ENCODE measurements at places on chromosomes 3 and 15.

DNA sequence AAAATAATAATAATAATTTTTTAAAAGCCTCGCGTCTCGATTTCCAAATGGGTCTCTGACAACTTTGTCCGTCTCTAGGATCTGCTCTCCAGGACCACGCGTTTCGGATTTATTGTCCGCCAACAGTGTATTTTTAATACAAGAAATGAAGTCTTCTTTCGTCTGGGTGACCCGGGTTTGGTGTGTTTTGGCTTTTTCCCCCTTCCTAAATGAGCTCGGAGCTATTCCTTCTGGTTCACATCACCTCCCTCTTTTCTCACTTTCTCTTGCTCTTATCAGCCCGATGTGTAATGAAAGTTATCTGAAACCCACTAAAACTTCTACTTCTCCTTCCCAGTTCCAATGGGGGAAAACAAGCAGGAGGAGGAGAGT, 516.7 kb downstream of the MECOM start:
- DNase-seq, result no peak

- no peak for DNase-seq
Observed at GRCh38 chr3:26721047-26721446, 98.5 kb downstream of the LRRC3B start.

DNA sequence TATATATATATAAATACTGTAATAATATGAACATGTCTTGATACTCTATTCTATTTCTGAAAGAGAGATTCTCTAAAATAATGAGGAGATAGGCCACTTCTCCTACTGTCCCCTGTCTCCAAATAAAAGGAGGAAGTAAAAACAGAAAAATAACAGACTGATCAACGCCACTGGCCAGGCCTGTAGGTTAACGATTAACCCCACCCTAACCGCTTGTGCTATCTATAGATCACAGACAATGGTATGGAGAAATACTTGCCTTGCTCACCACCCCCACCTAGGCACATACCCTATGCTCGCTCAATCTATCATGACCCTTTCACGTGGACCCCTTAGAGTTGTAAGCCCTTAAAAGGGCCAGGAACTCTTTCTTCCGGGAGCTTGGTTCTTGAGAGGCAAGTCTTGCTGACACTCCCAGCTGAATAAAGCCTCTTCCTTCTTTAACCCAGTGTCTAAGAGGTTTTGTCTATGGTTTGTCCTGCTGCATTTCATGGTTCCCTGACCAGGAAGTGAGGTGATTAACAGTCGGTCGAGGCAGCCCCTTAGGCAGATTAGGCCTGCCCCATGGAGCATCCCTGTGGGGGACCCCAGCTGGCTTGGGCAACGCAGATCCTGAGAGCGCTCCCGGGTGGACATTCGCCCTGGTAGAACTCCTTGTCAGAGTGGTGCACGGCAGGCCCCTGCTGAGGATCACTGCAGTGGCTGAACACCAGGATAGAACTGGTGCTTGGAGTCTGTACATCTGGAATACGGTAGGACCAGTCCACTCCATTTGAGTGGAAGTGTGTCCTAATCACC, 521.8 kb upstream of the CNTN3 start:
- no peak for DNase-seq

GRCh38 chr15:70251246-70251990, 153.7 kb upstream of the TLE3 start:
- DNase-seq, result peak; percentile 28

DNA sequence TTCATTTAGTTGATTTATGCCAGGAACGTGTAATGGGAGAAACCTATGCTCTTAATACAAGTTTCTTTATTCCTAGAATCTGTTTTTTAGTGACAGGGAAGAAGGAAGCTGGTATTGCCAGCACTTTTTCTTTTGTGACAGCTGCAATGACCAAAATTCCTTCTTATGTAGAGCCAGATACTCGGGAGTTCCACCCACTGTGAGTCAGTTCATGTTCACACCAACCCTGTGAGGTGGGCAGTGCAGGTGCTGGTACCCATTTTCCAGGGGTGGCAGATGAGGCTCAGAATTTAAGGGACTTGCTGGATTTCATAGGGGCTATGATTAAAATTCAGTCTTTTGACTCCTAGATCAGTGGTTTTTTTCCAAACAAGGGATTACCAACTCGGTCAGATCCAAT, 34.7 kb downstream of the OXNAD1 start:
- DNase-seq, result no peak

GRCh38 chr3:30775040-30775439, 119.4 kb downstream of the GADL1 start:
- DNase-seq, result no peak

DNA sequence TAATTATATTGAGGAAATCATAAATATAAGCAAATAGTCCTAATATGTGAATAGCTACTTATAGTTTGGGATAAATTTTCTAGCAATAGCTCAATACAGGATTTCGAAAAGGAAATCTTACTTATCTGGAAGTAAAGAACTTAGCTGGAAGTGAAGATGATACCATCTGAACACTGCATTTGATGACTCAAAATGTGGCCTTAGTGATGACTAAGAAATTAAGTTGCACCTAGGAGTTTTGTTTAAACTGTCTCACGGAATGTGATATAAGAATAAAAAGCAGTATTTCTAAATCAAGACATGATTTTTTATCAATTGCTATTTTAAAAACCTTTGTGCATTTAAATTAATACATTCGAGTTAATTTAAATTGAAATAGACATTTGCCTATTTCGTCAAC, 91.2 kb downstream of the EOMES start:
- no peak for DNase-seq

DNA sequence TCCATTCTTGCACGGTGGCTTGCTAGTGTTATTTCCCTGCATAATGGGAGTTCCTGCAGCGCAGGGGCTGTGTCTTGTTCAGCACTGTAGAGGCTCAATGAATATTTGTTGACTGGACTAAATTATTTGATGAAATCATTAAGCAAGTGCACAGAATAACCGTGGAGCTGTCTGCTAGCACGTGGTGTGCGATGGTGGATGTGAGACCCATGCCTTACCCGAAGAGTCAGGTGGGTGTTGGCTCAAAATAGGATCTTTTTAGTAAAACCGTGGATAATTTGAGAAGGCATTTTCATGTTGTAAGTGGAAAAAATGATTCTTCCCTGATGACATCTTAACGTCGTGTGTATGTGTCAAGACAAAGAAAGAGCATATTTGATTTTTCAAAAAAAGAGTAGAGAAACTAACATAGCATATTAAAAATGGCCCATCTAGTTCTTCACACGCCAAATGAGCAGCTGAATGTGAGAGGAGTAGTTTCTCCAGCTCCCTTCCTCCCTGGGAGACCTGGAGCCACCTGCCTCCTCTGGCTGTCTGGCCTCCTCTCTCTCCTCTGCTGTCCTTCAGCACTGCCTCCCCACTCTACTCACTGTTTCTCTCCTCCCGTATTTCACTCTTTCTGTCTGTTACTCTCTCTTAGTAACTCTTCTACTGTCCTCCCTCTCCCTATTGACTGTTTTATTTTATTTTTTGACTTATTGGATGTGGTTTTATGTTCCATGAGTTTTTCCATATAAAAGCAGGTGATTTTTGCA, 6.3 kb downstream of the FAM81A start:
- DNase-seq, result no peak

DNA sequence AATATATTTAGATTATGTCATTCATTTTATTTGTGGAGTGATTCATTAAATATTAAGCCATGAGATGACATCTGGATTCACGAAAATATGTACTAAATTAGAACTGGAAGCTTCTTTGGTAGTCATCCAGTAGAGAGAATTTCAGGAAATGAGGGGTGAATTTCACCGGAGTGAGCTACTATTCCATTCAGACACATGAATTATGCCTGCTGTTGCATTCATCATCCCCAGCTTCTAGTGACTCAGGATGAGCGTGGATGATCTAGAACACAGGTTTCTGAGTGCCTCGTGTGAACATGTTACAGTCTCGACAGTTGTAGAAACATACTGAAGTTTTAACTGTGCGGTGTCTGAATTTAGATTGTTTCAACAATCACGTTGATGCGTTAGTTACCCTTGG, 42.9 kb upstream of the GABRG3 start:
- no peak for DNase-seq

- no peak for DNase-seq
Observed at GRCh38 chr3:94173673-94174434, 111.0 kb downstream of the NSUN3 start.

DNA sequence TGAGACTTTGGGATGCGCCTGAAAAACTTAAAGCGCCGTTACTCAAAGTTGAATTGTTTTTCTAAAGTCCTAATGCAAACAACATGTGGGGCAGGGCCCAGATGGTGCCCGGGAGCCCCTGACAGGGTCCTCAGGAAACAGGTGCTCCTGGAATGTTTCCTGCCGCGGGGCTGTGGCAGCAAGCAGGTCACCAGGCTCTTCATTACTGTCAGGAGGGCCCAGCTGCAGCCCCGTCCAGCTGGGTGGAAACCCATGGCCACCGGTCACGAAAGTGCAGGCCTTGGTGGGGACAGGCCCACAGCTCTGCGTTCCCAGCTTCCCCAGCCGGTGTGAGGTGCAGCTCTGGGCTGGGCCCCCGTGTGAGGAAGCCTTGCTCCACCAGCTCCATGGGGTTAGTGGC, 63.9 kb upstream of the GATA2 start:
- DNase-seq, result no peak

DNA sequence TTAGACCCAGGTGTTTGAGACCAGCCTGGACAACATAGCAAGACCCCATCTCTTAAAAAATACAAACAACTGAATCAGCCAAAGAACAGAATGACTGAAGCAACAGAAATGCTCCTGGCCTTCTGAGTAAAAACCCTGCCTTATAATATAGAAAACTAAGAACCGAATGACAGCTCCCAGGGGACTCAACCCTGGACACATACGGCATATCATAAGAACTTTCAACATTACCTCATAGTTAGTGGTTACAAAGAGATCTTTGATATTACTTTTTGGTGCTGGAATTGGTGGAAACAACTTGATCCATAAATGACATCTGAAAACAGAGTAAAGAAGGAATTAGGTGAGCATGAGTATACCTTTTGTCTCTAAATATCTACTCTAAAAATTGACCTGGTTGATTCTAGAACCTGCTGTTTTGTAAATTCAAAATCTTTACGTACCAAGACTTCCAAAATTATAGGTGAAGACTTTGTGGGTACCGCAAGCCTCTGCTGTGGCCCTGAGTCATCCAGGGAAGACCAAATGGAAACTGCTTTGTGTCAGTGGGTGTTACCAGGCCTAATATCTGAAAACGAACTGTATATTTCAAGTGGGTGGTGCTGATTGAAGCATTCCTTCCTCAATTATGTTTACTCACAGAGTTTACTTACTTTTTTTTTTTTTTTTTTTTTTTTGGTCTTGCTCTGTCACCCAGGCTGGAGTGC, 35.5 kb downstream of the IL5RA start:
- no peak for DNase-seq

- DNase-seq, result no peak
Observed at GRCh38 chr15:31067890-31068603, 33.5 kb downstream of the TRPM1 start.

- no peak for DNase-seq
Observed at GRCh38 chr3:16820485-16820884, 64.3 kb upstream of the PLCL2 start.

- no peak for DNase-seq
Observed at GRCh38 chr3:189288348-189289235, 116.8 kb downstream of the TPRG1 start.

DNA sequence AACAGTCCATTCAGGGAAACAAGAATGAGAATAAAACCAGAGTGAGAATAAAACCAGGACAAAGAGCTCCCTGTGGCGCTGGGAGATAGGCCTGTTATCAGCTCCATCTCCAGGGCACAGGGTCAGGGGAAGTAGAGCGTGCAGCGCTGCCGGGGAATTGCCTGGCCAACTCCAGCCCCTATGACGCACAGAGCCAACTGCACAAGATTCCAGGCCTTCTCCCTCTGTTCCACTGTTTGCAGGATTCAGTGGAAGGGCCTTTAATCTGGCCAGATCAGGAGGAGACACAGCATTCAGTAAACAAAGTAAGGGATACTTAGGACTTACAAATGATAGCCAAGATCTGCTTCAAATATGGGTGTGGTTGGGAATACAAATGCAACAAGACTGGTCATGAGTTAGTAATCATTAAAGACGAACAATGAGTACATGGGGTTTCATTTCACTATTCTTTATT, 49.4 kb downstream of the ITGB5 start:
- peak; percentile 81 for DNase-seq

All from psoas muscle (tissue), 8 donors.